ENCODE measurements at places on chromosomes 1 and 21.

DNA sequence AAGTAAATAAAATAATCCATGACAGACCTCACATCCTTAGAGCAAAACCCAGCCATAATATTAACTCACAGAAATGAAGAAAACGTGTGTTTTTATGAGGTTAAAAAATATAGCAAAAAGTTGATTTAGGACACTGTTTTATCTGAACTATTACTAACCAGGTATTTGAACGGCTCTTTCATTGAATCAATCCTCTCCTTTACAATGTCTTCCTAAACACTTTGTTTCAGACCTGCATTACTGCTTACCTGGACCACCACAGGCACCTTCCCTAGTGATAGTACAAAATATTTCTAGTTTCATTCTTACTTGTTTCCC lies 25.0 kb downstream of the TBX15 start:
- DNase-seq: no peak

DNA sequence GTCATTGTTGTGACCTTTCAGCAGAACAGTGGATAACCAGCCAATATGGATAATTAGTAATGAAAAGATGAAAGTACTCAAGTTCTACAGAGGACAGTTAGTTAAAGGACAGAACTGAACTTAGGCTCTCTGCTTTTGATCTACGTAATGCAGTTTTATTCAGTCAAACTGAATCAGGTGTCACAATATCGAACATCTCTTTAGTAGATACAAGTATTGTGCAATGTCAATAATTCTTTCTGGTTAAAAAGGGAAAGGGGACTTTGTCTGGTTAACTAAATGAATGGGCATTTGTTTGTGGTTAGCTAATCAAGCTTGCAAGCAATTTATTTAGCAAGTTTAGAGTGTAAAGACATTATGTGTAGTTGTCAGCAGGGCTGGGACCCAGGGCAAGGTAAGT lies 562.2 kb upstream of the PTBP2 start:
- DNase-seq: no peak

- DNase-seq: no peak
Measured at GRCh38 chr1:56414728-56415224, 164.6 kb downstream of the PLPP3 start.

DNA sequence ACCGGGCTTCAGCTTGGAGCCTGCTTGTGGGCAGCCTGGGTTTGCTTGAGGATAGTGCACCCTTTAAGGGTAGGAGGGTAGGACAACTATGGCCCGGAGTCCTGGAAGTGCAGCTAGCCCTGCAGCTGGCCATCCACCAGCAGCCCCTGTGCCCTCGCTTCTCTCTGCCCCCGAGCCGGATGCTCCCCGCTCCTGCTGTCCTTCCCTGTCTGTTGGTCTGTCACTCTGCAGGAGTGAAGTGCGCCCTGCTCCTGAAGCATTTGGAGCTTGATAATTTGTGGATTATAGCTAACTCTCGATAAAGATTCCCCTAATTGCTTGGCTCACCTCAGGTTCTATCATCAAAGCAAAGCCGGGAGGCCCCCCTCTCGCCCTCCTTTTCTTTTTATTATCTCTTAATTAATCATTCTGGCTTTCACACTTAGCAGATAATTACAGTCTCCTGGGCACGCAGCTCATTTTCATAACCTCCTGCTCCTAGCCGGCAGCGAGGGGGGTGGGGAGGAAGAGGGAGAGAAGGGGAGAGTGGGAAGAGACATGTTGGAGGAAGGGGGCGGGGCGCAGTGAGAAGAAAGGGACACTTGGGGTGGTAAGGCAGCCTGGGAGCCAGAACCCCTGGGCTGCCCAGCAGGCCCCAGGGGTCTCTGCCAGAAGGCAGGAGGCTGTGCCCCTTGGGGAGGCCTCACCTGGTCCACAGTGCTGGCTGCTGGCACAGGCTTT lies 14.4 kb downstream of the KIRREL1 start:
- DNase-seq: no peak

- DNase-seq: no peak
Measured at GRCh38 chr1:90534663-90535295, 182.3 kb downstream of the BARHL2 start.

GRCh38 chr1:193068013-193068412 lies 8.6 kb downstream of the RO60 start:
- DNase-seq: no peak

DNA sequence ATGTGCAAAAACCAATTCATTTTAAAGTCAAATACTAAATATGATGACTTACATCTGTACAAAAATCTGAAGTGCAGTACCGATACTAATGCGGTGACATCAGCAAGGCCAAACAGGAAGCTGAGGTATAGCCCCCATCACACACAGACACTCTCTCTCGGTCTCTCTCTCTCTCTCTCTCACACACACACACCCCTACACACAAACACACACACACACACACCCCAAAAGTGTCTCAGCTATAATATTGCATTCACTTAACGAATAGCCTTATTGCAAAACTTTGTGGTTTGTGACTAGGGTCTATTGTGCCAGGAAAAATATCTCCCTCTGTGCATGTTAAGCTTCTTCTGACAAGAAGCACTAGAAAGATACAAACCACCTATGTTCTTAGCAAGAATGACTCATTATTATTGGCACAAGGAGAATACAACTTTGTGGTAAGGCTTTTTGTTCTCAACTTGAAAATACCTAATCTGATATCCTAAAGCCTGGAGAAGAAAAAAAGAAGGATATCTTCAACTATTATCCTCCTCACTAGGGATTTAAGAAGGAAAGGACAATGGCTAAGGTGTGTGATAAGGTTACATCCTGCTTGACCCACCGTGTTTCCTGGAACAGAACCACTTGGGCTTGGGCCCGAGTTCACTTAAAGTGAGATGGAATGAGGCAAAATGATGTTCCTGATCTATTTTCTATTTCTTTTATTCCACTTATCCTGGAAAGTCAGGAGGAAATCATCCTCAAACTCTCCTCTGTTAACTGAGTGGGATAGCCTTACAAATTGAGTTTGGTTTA lies 107.1 kb downstream of the NIBAN1 start:
- no peak for DNase-seq

DNA sequence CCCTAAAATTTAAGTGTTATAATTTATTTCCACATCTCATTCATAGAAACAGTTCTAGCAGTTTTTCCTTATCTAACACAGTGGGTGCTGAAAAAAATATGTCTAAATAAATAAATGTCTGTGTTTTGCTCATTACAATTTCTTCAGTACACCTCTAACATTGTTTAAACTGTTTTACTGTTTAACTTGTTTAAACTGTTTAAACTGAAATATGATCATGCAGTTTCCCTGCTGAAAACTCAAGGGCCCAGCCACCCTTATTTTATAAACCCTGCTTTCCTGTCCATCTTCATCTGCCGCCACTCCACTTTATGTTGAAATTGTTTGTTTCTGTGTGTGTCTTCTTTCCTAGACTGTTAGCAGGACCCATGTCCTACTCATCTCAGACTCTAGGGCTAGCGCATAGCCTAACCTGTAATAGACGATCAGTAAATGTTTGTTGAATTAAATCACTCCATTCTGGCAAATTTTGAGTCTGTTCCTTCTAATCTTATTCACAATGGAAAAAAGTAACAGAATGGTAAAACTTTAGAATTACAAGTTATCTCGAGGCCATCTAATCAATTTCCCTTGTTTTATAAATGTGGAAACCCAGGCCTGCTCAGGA lies 9.4 kb upstream of the PIK3C2B start:
- no peak for DNase-seq

- no peak for DNase-seq
Measured at GRCh38 chr1:81023187-81023724, 777.5 kb upstream of the ADGRL2 start.

GRCh38 chr1:206111271-206111927 lies 5.8 kb downstream of the AVPR1B start:
- no peak for DNase-seq
